NCI-H1436 treated with DMSO at 0.1 percent for 48 hours (cell line): ENCODE measurements at places on chromosomes 2 and 18.

DNA sequence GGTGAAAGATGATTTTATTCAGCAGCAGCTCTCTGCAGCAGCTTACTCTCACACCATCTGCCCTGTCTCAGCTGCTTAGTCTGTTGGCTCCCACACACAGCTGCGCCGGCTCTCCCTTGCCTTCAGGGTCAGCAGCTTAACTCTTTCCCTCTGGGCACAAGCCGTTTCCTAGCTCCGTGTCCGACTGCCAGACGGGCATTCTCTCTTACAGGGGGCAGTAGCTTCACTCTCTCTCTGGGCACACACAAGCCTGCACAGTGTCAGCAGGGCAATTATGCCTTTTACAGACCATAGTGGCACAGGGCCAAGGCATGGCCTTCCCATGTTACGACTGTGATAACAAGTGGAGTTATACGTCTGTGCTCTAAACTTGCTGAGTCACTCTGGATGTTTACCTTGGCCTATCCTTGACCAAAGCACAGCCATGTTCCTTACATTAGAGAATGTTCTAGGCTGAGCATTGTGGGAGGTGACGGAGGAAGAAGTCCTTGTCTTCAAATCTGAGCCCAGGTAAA is 31.7 kb downstream of the PCARE start:
- DNase-seq = no peak

DNA sequence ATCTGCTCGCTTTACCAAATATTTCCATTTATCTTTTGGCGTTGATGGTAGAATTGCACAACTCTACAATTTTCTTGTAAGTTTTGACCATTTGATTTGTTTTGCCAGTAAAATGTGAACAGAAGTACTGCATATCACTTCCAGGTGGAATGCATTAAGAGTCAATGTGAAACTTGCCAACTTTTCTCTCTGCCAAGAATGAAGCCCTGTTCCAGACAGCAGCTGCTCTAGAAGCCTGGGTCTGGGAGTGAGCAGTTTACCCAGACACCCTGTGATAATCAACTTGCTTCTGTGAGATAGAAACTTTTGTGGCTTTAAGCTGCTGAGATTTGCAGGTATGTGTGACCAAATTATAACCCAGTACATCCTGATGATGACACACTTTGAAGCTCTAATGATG is 115.9 kb upstream of the SYT4 start:
- DNase-seq = no peak

DNA sequence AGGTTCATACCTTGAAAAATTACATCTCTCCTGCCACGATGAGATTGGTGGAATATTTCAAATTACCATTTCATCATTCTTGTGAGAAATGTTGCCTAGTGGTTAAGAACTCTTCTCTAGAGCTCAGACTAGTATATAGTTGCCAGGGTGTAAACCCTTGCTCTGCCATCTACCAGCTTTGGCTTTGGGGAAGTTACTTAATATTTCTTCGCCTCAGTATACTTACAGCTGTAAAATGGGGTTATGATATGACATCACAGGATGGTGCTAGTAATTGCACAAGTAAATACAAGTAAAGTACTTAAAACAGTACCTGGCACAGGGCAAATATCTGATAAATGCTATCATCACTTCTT is 1.5 kb downstream of the SPOPL start:
- no peak for DNase-seq

DNA sequence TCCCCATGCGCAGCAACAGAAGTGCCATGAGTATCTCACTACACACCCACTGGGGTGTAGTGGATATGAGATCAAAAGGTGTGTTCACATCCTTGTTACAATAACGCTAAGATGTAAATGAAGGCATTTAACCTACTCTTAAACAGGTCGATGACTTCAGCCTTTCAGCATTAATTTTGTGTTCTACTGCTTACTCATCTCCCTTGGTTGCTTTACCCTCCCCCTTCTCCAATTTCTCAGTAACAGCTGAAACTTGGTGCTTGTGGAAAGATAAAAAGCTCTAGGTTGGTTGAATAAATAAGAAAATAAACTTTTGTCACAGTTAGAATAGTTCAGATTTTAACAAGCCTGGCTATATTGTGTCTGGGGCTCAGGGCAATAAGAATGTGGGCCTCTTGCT is 147.5 kb upstream of the SESTD1 start:
- no peak for DNase-seq

GRCh38 chr2:174247474-174248186 is 702 bp downstream of the OLA1 start:
- DNase-seq = no peak

DNA sequence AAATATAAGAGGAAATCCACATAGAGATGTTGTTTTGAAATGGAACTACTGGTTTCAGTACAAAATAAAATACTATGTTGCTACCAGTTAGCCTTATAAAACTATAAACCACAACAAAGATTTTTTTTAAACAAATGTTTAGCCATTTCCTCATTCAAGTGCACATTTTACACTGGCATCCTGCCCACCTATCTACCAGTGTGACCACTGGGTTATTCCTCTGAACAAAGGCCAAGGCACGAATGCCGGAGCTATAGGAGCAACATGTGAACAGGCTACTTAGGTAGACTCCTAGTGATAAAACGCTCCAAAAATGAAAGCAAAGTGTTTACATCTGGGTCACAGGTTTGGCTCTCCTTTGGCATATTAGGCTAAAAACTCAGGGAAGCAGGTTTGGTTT is 31.8 kb upstream of the SULT1C4 start:
- DNase-seq = no peak

DNA sequence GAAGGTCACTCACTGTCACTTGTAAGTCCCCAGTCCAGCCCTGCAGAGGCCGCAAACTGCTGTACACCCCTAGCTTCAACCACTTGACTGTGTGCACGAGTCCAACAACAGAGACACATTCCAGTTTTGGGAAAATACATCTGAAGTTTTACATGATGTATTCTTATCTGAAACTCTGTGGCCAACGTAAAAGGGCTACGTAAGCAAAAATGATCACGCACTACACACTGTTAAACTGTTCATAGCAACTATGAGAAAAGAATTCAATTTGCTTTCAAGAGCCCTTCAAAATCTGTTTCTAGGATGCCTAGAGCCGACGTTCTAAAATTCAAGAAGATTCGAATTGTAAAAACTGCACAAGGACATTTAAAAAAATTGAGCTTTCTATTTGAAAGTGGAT is 26.0 kb downstream of the EDAR start:
- no peak for DNase-seq

- no peak for DNase-seq
Measured at GRCh38 chr2:128280901-128281321, 37.8 kb downstream of the HS6ST1 start.

GRCh38 chr2:28449126-28449487 is 46.8 kb upstream of the PLB1 start:
- no peak for DNase-seq

DNA sequence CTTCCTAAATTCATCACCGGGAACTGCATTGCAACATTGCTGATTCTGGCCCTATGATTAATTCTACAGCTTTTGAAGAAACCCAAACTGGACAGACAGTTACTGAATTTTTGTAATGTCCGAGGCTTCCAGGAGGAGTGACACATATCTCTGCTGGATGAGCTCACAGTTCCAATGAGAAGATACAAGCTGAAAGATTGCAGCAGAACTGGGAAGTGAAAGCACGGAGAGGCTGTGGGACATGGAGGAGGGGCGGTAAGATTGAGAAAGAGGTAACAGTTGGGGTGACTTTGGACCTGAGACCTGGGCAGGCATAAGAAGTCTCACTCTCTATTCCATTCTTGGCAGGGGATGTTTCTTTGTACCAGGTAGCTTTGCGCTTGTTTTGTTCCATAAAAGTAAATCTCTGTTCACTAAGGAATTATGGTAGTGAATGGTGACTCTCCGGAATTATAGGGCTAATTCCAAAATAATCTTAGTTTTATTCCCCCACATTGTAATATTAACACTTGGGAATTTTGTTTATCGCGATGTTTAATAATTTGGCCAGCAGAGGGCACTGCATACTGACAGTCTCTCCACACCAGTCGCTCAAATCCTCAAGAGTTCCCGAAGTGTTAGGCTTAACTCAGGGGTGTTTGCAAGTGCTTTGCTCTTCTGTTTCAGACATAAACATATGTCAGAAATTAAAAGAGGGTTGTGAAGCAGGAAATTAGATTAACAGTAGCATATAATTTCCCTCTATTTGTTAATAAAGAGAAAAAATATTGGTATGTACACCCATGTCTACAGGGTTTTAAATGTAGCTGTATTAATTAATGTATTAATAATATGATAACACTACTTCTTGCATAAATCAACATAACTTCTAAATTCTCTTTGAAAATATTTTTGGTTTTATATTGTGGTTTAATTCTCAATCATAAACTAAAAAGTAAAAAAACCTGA is 201.4 kb downstream of the SOCS6 start:
- DNase-seq = peak; percentile 8

GRCh38 chr2:230485801-230486341 is 69.9 kb downstream of the SP100 start:
- DNase-seq = no peak

DNA sequence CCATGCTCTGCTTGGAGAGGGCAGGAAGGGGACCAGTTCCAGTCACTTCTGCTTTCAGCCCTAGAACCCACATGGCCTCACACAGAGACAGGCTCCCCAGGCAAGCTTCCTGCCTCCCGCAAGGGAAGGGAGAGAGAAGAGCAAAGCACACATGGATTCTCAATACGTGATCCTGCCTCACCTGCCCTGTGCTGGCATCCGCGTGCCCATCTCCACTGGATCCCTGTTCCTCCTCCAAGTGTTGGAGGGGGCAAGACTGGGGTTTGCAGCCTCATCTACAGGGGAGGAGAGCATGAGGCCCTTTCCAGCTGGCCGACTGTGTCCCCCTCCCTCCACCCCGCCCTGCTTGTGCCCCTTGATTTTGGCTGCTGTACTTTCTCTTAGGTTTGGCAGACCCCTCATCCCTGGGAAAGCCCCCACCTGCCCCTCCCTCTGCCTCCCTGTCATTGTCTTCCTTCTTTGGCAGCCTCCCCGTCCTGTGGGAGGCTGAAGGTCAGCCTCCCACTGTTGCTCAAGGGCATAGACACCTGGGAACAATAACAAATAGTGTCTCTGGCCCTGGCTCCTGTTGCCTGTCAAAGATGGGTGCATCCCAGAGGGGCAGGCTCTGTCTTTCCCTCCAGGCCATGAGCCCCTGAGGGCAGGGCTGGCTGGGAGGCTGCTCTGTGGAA is 22.7 kb downstream of the KCNF1 start:
- no peak for DNase-seq

DNA sequence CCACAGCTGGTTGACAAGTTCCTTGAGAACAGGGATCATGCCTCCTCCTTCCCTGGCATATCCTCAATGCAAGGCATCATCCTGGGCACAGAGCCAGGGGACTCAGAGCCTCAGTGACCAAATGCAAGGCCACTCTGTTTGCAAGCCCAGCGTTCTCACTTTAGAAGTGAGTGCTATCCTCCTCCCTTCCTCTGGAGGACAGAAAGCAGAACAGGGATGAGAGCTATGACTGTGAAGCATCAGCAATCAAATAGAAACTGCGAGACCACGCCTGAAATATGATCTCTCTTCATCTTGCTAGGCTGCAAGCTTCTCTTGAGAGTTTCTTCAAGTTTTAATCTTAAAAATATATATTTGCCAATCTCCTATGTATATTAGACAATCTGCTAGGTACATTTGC is 119.8 kb downstream of the LRATD1 start:
- no peak for DNase-seq

- no peak for DNase-seq
Measured at GRCh38 chr2:200777275-200777674, 34.4 kb upstream of the BZW1 start.

GRCh38 chr2:175152242-175152641 is 15.8 kb downstream of the ATF2 start:
- no peak for DNase-seq

- DNase-seq = no peak
Measured at GRCh38 chr18:2923464-2923863, 76.7 kb downstream of the EMILIN2 start.

DNA sequence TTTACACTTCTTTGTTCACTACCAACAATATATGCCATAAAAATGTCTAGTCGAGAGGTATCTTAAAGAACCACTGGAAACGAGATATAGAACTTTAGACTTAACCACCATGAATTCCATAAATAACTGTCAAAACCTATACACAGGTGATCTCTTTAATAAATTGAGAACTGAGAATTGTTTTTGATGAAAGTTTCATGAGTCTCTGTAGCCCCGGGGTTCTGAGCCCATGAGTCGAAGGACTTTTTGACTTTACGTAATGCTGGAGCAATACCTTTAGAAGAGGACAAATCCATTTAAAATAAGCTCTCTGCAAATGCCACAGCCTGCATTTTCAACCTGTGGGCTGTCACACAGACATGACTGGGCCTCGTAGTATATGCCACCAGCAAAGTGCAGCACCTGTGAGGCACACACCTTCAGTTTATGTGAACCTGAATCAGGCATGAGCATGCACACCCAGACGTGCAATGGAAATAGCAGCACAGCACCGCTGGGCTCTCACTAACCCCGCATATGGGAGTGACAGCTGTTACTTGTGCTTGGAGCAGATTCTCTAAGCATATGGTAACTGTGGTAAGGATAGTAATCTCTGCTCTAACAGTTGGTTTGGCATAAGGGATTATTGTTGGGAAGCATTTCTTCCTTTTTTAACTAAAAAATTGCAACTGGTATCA is 383.2 kb downstream of the SOCS6 start:
- no peak for DNase-seq

GRCh38 chr18:40531051-40531450 is 1424.0 kb upstream of the PIK3C3 start:
- no peak for DNase-seq

DNA sequence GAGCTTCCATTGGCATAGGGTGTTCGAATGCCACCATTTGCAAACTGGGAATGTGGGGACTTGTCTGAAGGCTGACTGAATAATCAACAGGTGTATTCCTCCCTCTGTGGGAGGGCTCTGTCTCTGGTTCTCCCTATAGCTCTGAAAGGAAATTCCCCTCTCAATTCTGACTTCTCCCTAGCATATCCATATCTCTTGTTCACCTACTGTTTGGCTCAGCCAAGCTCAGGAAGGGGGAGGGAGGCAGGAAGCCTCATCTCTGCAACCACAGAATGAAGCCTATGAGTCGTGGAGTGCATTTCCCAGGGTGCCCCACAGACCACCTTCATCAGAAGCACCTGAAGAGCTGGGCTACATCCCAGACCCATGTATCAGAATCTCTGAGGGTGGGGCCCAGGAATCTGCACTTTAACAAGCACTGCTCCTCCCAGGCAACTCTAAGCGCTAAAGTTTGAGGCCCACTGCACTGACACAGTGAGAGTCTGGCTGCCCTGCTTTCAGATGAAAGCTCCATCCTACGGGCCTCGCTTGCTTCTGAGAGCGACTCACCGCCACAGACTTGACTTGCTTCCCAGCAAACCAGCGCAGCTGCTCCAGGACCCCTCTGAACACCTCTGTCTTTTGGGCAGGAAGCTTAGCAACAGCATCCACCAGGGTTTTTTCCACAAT is 32.0 kb downstream of the XDH start:
- DNase-seq = no peak

DNA sequence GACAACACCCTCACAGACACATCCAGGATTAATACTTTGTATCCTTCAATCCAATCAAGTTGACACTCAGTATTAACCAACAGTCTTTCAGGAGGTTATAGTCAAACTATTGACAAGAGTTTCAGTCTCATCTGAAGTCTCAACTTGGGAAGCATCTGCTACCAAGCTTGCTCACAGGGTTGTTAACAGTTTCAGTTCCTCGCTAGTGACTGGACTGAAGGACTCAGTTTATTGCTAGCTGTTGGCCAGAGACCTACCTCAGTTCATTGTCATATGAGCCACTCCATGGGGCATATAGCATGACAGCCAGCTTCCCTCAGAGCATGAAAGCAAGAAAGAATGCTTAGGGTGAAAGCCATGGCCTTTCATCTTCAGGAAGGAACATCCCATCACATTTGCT is 228.6 kb downstream of the EPHA4 start:
- DNase-seq = no peak
